ENCODE measurements at places on chromosomes 11 and 22.

GRCh38 chr11:90639461-90639993 is 416.7 kb upstream of the CHORDC1 start:
- H3K27ac ChIP-seq, result no peak overlapping the region
- H3K4me3 ChIP-seq, result no peak overlapping the region
- no peaks in the 10 kb centered on the region for H3K27me3 ChIP-seq
- H3K4me1 ChIP-seq, result no peaks in the 10 kb centered on the region
- H3K36me3 ChIP-seq, result no peaks in the 10 kb centered on the region
- DNase-seq, result no peak

- H3K27me3 ChIP-seq, result no peaks in the 10 kb centered on the region
- H3K4me1 ChIP-seq, result no peaks in the 10 kb centered on the region
- no peak overlapping the region for H3K4me3 ChIP-seq
- H3K27ac ChIP-seq, result no peak overlapping the region
These were observed 19.3 kb downstream of the OR52A5 start for GRCh38 chr11:5118893-5119292.

GRCh38 chr22:22168941-22169867 is 75.4 kb upstream of the VPREB1 start:
- no peaks in the 10 kb centered on the region for H3K4me1 ChIP-seq
- H3K36me3 ChIP-seq, result no peaks in the 10 kb centered on the region
- DNase-seq, result no peak
- no peaks in the 10 kb centered on the region for H3K27me3 ChIP-seq
- no peak overlapping the region for H3K4me3 ChIP-seq

GRCh38 chr11:72836111-72836510 is 21.9 kb downstream of the ATG16L2 start:
- no peak for DNase-seq
- peaks cover 36% of the 10 kb centered on the region for H3K4me1 ChIP-seq
- no peaks in the 10 kb centered on the region for H3K36me3 ChIP-seq
- H3K27ac ChIP-seq, result peak overlapping the region; percentile 48
- no peaks in the 10 kb centered on the region for H3K27me3 ChIP-seq
- no peak overlapping the region for H3K4me3 ChIP-seq
